Stimulated activated CD8-positive, alpha-beta memory T cell treated with anti-CD3 and anti-CD28 coated beads, Interleukin-7, amount 100 ng/mL, for 48 hours (primary cell): ENCODE measurements at places on chromosomes 1 and 21.
A peak's percentile ranks its signal among the peaks of the same experiment; 100 is the strongest.

DNA sequence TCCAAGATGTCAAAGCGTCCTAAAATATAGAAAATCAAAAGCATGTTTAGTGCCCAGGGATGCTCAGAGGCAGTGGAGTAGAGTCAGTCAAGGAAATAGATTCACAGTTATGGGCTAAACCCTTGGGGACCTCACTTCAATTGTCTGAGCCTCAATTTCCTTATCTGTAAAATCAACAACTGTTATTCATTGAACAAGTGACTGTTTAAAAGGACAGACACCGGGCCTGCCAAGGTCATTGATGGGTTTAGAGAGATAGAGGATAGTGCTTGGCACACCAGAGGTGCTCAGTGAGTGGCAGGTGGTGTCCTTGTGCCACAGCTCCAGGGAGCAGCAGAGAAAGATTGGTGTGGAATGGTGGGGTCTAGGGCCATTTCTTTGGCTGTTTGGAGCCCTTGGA, 12.8 kb downstream of the PLA2G5 start:
- no peak for DNase-seq

DNA sequence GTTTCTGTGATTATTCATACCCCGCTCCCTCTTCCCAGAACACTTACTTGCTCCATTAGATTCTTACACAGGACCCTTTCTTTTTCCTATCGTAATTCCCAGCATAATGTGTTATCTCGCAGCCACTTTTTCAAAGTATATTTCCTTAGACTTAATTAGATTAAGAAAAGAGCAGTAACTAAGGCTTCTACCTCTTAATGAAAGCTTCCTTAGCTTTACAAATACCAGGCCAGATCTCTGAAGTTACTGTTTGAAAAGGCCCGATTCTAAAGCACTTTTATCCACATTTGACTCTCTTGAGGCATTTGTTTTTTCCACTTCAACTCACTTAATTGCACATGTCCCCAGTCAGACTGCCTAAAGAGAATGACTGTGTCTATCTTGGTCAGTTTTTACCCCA, 1264.3 kb upstream of the ADGRL2 start:
- no peak for DNase-seq

GRCh38 chr1:10773851-10774614, 22.4 kb downstream of the CASZ1 start:
- no peak for DNase-seq

DNA sequence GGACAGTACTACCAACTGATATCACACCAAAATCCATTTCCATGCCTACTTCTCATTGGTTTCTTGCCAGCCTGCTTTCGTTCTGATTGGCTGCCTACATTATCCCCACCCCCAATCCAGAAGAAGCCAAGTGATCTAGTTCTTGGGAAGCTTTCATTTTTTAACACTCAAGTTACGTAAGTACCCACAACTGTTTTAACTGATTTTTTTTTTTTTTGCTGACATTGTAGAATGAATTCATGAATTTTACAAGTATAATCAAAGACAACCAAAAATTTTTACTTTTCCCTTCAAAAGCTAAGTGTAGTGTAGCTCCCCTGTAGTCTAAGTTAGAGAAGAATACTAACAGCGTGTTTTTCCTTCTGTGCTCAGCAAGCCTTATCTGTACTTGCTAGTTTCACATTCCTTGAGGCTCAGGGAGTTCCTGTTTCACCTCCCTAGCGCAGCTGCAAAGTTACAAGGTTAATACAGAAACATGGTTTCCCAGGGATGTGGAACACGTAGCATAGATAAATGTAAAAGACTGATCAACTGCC, at the start of gene SLC9C2:
Gene SLC9C2 (minus strand): TSS at position 17 of the 536 bp plus-strand sequence. CDS start 1,296 bp downstream, outside the sequence.
- DNase-seq = no peak

GRCh38 chr1:248622570-248623001, 12.3 kb downstream of the OR2T11 start:
- no peak for DNase-seq

- DNase-seq = no peak
Observed at GRCh38 chr1:151037032-151037431, 646 bp downstream of the BNIPL start.

GRCh38 chr1:174938281-174939007, 61.3 kb upstream of the CACYBP start:
- DNase-seq = no peak

DNA sequence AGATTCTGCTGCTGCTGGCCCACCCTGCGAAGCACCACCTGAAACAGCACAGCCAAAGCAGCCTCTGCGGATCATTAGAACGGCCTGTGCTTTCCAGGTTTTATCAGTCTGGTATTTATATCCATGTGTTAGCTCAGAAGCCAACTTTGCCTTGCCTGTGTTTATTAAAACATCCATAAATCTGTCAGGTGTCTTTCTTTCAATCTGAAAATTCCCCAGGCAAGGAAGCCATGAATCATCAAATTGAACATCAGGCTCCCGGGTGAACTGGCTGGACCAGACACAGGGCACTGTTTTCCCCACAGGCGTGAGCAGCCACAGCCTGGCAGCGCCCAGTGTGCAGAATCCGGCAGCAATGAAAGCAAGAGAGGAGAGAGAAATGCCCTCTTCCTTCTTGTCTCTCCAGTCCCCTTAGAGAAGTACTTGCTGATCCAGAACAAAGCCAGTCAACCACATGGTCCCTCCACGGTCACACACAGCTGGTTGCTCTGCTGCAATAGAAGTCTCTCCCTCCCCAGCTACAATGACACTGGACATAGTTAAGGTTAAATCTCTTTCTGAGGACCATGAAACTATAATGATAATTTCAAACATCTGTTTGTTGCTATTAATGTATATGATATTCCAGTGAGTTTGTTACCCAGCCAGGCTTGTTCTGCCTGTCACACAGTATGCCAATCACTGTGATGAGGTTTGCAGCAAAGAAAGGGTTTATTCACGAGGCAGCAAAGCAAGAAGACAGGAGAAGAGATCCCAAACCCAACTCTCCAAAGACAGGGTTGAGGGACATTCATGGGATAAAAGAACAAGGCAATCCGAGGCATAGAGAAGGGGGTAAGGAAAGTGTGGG, 212.1 kb upstream of the FMN2 start:
- no peak for DNase-seq

DNA sequence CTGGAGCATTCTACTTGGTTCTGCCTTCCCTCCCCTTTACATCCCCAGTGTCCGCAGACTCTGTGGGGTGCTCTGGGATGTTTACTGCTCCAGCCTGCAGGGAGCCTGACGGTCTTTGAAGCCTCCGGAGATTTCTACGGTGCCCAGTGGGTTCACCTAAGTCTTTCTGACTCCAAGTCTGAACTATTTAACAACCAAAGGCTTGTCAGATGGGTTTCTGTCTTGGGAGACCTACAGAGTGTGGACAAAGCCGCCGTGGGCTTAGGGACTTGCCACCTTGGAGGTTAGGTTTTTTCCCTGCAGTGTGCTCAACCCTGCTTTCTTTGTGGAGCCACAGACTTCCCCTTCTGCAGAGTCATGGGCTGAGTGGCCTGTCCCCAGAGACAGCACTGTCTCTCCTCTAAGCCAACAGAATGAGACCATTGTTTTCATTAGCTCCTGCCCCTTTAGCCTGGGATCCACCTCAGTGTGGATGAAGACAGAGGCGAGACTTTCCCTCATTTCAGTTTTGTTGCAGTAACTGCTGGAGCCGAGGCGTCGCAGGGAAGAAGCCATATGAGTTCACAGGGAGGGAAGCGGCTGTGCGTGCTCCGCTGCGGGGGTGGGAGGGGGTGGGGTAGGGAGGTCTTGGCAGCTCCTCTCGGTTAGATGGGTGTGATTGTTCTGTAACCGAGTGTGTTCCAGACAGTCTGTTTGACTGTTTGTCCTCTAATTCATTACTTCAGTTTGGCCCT, 120.7 kb downstream of the CNIH3 start:
- no peak for DNase-seq

DNA sequence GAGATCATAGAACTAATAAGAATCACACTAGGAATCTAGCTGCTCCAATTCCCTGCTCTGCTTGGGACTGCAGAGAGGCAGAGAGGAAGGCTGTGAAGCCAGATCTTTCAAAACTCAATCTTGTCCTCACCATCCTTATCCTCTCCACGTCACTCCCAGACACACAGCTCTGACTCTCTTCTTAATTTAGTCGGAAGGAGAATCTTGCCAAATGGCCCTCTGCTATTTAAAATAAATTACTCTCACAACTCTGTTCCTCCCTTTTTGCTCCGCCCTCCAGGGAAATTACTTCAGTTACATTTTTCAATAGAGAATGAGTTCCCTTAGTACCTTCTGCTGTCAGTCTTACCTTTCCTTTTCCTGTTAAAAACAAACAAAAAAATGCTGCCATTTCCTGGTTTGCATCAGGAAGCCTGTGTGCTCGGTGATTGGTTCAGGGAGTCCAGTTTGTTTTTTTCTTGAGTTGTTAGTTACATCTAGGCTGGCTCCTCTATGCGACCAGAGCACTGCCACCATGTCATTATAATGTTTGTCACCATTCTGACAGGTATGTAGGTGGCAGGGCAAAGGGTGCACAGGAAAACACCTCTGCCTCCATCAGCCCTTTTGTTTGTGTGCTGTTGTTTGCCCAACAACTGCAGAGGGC, 80.1 kb downstream of the FCRL5 start:
- no peak for DNase-seq

- no peak for DNase-seq
Observed at GRCh38 chr1:111863401-111863800, 107.7 kb downstream of the DDX20 start.

DNA sequence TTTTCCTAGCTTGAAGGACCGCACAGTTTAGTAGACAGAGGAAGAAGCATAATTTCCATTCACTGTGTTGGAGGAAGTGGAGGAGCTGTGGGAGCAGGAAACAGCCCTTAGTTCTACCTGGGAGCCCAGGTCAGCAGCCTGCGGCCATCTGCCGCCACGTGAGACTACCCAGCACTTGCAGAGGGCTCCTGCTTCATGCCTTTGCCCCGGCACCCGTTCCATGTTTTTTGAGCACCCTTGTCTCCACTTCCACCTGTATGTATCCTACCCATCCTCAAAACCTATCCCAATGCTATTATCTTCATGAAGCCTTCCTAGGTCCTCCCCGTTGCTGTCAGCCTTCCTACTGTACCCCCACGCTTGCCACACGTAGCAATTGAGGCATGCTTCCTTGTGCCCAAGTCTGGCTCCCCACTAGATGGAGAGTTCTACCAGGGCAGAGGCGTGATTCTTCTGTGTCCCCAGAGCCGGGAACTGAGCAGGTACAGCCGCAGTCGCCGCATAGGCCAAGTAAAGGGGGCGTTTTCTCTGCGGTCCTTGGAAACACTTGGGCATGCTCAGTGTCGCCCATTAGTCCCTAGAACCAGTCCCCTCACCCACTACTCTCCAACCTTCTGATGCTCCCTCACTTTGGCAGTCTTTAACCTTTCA, 1.9 kb downstream of the SLC6A9 start:
- DNase-seq = peak; percentile 31

DNA sequence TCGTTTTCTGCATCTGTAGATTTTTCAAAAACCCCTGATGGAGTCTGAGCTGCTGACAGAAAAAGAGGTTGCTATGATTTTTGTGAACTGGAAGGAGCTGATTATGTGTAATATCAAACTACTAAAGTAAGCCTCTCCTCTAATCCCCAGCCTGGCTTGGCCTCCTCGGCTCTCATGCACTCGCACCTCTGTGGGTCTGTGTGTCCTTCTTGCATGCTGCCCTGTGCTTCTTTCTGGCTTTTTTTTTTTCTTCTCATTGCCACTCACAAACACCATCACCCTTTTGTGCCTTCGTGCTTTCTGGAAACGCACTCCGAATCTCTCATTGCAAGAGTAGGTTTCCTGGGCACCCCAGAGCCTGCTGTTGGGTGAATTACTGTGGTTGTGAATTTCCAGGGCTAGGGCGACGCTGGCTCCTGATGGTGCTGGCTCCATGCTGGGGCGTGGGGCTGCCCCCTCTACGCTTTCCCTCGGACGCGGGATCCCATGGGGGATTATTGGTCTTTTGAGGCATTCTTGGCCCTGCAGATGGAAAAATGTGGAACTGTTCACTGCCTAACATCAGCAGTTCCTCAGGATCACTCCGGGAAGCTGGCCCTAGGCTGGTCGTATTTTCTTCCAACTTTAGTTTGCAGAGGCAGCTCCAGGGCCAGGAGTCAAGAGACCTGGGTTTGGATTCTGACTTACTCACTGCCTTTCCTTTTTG, 56.8 kb downstream of the ATP5PO start:
- DNase-seq = no peak

- no peak for DNase-seq
Observed at GRCh38 chr1:183954496-183954895, 83.0 kb downstream of the COLGALT2 start.
